ENCODE measurements at places on chromosomes 7 and 10. TPM values are rescaled to one million over a fixed set of nuclear protein-coding genes. Genes with fewer than 3 reads are reported as not detected.

DNA sequence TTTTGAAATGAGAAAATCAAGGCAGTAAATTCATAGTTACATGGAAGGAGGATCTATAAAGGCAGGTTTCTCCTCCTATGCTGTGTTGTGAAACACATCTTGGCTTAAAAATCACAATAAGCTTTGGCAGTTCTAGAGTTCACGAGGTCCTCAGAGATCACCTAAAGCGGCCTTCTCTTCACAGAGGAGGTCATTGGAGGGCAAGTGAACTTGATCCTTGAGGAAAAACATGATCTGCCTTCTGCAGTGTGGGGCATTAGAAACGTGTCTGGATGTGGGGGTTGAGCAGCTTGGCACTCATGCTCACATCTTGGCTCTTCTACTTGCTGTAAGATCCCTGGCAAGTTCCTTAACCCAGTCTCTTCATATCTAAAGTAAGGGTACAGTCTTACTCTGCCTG lies 96.1 kb upstream of the BMPER start:
- DNase-seq = no peak

DNA sequence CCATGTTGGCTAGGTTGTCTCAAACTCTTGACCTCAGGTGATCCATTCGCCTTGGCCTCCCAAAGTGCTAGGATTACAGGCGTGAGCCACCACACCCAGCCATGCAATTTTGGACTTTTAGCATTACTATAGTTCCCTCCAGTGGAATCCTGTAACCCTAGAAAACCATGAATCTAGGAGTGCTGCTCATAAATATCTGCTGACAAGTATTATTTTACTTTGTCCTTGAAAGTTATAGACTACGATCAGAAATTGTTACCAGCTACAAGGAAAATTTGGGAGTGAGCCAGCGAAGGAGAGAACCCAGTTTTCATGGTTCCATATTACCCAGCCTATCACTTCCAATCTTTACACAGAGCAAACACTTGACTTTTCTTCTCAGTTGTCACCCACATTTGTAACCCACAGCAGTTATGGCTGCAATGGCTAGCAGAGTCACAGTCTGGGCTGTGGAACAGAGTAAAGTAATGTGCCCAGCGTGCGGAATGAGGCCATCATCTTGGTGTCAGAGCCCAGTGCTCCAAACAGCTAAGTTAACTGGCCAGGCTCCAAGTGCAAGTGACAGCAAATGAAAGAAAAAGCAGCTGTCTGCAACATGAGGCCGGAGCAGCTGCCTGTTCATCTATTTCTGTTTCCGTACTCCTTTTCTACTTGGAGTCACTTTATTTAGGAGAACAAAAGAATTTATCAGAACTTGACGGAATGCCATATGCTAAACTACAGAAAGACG lies 29.9 kb downstream of the ZC3HC1 start:
- DNase-seq = no peak

- no peak for DNase-seq
Observed at GRCh38 chr7:119522263-119522662, 750.7 kb upstream of the KCND2 start.

DNA sequence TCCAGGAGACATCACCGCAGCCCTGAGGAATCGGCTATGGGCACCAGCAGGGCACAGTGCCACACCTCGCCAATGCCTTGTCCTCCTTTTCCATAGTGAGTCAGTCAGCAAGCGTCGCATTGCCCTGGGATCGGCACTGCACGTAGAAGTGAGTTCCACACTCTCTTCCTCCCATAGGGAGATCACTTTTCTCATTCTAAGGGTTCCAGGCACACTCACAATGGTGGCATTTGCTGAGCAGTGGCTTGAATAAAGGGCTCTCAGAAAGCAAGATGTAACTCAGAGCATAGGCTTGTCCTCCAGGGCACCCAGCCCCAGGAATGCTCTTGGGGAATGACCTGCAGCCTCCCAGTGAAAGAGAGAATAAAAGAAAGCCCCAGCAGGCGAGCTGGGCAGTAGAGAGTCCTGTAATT lies 1.1 kb upstream of the VIM start:
- no peak for DNase-seq

DNA sequence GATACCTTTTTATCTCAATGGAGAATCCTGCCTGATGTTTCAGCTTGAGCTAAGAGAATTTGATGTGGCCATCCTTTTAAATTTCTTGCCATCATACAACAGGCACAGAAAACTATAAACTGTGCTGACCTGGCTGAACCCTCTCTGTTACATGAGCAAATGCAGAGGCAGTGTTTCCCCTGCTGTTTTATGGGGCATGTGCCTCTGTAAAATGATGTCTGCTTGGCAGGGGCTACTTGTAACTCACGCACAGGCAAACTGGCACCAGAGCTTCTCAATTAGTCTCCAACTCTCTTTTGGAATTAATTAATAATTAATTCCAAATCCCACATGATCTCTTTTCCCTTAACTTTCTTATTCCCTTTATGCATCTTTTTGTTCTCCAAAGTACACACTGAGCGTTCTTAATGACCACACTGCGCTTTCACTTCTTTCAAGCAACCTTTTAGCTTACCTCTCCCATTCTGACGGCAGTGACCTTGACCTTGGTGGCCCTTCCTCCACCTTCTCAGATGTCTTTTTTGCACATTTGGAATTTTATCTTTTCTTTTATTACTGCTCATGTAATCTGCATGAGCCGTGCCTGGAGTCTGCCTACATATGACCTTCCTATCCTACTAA lies 334.0 kb downstream of the PLXNA4 start:
- DNase-seq = no peak

DNA sequence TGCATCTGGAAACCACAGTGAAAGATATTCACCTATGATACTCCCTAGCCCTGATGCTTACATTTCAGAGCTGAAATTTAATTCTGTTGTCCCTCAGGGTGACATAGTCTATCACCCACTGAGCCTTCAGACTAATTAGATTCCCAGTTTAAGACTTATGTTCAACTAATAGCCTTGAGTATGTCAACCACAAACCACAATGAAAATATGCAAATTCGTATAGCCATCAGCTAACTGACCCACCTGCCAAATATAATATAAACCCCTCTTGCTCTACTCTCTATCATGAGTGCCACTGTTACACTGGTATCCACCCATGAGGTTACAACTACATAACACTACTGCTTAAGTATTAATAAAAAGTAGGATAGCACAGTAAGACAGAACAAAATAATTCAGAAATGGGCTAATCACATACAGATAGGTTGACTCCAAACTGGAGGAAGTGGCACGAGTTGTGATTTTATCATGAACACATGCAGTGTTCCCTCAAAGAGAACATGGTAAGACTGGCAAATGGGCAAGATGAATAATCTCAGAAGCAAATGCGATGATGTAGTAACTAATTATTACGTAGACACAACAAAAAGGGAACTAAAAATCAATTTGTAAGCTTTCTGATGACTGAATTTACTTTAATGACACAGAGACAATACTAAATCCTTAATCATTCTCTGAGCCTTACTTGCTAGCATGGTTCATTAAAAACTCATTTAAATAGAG lies 290.6 kb downstream of the PARD3 start:
- DNase-seq = no peak

DNA sequence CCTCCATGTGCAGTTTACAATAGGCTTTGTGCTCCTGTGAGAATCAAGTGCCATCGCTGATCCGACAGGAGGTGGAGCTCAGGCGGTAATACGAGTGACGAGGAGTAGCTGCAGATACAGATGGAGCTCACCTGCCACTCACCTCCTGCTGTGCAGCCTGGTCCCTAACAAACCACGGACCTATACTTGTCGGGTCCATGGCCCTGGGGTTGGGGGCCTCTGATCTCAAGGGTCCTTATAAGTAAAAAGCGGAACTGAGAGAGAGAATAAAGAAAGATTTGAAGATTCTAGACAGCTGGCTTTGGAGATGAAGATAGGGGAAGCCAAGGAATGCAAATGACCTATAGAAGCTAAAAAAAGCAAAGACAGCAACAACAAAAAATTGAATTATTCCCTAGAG lies 130.6 kb downstream of the PLXDC2 start:
- DNase-seq = no peak

DNA sequence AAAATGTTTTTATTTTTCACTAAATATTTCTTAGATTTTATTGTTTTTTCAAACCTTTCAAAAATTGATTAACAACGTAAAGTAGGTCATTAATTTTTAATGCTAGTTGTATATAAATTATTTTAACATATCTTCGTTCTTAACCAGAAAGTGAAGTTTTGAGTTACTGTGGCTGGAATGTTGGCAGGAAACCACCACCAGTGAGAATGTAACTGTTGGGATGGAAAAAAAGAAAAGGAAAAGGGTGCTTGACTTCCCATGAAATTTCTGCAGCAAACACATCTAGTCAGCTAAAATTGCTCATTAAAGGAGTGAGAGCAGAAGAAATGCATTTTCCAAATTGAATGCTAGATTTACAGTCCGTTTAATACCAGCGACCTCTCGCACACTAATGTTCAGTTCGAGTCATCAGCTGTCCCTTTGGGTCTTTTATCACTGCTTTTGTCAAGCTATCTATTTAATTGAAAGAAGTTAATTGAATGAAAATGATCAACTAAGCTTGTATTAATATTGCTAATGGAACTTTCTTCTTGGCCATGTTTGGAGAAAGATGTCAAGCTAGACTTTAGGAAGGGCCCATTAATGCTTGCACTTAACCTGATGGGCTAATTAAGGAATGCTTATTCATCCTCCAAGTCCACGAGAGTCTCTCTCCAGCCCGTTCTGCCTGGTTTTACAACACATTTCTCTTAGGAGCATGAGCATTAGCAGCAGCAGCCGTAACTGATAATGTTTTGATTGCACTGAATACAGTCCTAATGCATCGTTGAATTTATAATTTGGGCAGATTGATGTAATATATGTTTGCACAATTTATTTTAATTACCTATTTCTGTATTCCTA lies 70.1 kb downstream of the UBE3C start:
- no peak for DNase-seq

DNA sequence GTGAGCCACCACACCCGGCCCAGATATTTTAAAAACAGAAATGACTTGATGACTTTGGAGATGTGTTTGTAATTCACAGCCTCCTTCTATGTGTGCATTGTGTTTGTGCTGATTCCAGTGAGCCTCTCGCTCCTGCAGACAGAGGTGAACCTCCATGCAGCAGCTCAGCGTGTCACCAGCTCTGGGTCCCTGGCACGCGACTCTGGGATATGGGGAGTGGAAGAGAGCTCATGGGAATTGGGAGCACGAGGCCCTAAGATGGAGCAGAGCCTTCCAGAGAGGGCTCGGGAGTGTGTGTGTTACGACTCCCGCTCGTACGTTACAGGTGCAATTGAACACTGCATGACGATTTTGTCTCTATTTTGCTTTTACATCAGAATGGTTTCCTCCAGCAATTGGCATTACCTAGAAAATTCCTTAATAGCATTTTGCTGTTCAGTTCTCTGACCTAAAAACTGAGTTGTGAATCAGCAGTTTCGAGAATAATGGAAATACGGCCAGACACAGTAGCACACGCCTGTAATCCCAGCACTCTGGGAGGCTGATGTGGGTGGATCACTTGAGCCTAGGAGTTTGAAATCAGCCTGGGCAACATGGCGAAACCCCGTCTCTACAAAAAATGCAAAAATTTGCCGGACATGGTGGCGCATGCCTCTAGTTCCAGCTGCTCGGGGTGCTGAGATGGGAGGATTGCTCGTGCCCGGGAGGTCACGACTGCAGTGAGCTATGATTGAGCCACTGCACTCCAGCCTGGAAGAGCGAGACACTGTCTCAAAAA lies 204.6 kb downstream of the CUX1 start:
- no peak for DNase-seq

TIMM23 gene
- 70.1 TPM for polyA plus RNA-seq

DNA sequence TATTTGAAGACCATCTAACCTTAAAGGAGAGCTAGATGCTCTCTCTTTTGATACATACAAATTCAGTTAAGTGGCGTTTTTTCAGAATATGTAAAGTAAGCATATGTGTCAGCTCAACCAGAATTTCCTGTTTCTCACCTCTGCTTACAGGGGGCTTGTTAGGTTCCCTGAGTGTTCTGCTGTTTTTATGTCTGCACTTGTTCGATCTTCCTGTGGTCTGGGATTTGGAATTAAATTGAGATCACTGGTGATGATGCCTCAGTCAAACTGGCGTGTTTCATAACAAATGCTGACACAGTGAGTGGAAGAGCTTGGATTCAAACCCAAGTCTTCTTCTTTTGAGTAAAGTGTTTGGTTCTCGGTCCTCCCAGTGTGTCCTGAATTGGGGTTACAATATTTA lies 348.3 kb upstream of the AKR1E2 start:
- no peak for DNase-seq

- no peak for DNase-seq
Observed at GRCh38 chr10:93379731-93380575, 102.2 kb downstream of the MYOF start.

GRCh38 chr10:32692174-32692573 lies 246.2 kb downstream of the CCDC7 start:
- no peak for DNase-seq

GRCh38 chr7:81094952-81095351 lies 176.1 kb upstream of the SEMA3C start:
- no peak for DNase-seq

All from left renal cortex interstitium (tissue), 4 donors.